ENCODE measurements at places on chromosomes 4 and X. TPM values are rescaled to one million over a fixed set of nuclear protein-coding genes. Genes with fewer than 3 reads are reported as not detected.

IL1RAPL1 gene
- total RNA-seq = 0.08 TPM

PRRG1 gene
- total RNA-seq = 1.2 TPM

BTK gene
- 2.9 TPM for total RNA-seq

SLC16A2 gene
- 24.1 TPM for total RNA-seq

OTC gene
- total RNA-seq = 46.3 TPM

NXF2 gene
- not detected for total RNA-seq

USP17L22 gene
- not detected for total RNA-seq

C4orf50 gene
- not detected for total RNA-seq

AWAT2 gene
- total RNA-seq = not detected

SATL1 gene
- total RNA-seq = 0.05 TPM

GRCh38 chrX:39201305-39201990 lies 400.2 kb downstream of the MID1IP1 start:
- H3K27me3 ChIP-seq = no peaks in the 10 kb centered on the region
- no peak for DNase-seq
- H3K27ac ChIP-seq = no peak overlapping the region

DNA sequence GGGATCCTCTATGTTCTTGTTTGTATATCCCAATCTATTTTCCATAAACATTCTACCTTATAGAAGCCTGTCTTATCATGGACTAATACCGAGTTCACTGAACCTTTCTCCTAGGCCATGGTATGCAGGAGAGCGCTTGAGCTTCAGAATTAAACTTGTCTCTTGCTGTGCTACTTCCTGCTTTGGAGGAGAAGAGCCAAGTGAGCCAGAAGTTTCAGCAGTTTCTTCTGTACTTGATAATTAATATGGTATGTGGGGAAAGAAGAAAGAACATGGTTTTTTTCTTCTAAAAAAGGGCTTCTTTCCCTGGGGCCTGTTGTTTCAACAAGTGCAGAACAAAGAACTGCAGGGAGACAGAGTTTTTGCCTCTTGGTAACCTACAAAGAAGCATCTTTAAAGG lies 172.8 kb downstream of the ATG4A start:
- H3K27me3 ChIP-seq = no peaks in the 10 kb centered on the region
- no peak overlapping the region for H3K4me3 ChIP-seq
- no peaks in the 10 kb centered on the region for H3K36me3 ChIP-seq
- H3K27ac ChIP-seq = no peak overlapping the region
- no peak for DNase-seq
- H3K4me1 ChIP-seq = no peaks in the 10 kb centered on the region

GRCh38 chr4:119939071-119939995 lies 127.3 kb downstream of the MAD2L1 start:
- H3K4me1 ChIP-seq = no peaks in the 10 kb centered on the region
- no peak overlapping the region for H3K27ac ChIP-seq
- no peaks in the 10 kb centered on the region for H3K27me3 ChIP-seq
- no peak overlapping the region for H3K4me3 ChIP-seq
- DNase-seq = no peak

GRCh38 chr4:67161311-67161710 lies 384.0 kb downstream of the CENPC start:
- H3K4me3 ChIP-seq = no peak overlapping the region
- no peaks in the 10 kb centered on the region for H3K36me3 ChIP-seq
- DNase-seq = no peak
- H3K27ac ChIP-seq = no peak overlapping the region
- no peaks in the 10 kb centered on the region for H3K4me1 ChIP-seq

DNA sequence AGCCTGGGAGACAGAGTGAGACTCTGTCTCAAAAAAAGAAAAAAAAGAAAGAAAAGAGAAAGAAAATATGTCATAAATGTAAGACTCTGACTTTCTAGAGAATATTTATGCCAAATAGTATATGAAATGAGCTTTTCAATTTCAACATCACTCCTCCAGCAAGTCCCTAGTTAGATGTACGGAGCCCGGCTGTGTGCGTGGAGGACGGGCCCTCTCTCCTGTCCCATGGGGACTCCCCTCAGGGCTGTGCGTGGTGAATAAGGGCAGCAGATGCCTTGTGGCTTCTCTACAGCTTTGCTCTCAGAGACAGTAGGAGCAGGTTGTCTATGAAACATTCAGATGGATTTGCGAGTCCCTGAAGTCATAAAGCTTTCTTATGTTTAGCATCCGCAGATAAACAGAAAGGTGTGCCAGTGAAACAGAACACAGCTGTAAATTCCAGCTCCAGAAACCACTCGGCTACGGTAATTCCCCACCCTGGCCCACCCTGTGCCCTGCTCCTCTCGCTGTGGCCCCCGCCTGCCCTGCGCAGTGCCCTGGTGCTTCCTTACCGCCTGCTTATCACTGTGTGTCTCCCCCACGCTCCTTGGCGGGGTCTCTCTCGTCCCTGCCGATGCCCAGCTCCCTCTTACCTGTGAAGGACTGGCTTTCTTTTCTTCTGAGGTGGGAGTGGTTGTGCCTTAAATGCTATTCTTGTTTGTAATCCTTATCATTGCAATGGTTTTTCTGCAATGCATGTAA lies 13.9 kb upstream of the HGFAC start:
- no peak for DNase-seq
- no peak overlapping the region for H3K4me3 ChIP-seq
- H3K27me3 ChIP-seq = no peaks in the 10 kb centered on the region
- peaks cover 9% of the 10 kb centered on the region for H3K4me1 ChIP-seq
- peaks cover 7% of the 10 kb centered on the region for H3K36me3 ChIP-seq

- no peaks in the 10 kb centered on the region for H3K27me3 ChIP-seq
- no peaks in the 10 kb centered on the region for H3K4me1 ChIP-seq
- peak overlapping the region; percentile 27 for H3K4me3 ChIP-seq
- no peaks in the 10 kb centered on the region for H3K36me3 ChIP-seq
Observed at GRCh38 chr4:112817933-112818593, 181.1 kb downstream of the LARP7 start.

GRCh38 chr4:136823020-136823419 lies 709.3 kb downstream of the PCDH18 start:
- no peaks in the 10 kb centered on the region for H3K27me3 ChIP-seq
- no peak for DNase-seq

GRCh38 chrX:149283853-149284252 lies 221.3 kb downstream of the IDS start:
- H3K27ac ChIP-seq = no peak overlapping the region
- no peaks in the 10 kb centered on the region for H3K27me3 ChIP-seq
- no peak overlapping the region for H3K4me3 ChIP-seq
- no peaks in the 10 kb centered on the region for H3K4me1 ChIP-seq

GRCh38 chr4:189974056-189974455 lies 33.4 kb downstream of the FRG1 start:
- no peak for DNase-seq
- no peaks in the 10 kb centered on the region for H3K36me3 ChIP-seq
- H3K4me3 ChIP-seq = no peak overlapping the region
- no peaks in the 10 kb centered on the region for H3K27me3 ChIP-seq
- no peaks in the 10 kb centered on the region for H3K4me1 ChIP-seq

DNA sequence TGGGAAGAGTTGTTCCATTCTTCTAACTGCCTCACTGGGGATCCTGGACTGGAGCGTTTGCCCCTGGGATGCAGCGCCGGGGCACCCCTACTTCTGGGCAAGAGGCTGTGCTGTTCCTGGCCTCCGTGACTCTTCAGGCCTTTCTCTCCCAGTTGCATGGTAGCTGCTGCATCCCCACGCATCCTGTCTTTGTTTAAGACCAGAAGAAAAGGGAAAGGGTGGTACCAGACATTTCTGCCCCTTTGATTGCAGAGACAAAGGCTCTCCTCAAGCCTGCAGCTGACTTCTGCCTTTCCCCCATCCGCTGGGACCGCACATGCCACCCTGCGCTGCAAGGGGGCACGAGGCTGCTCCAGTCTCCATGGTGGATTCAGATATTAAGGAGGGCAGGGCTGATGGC lies 70.4 kb downstream of the SHROOM2 start:
- H3K4me1 ChIP-seq = no peaks in the 10 kb centered on the region
- H3K36me3 ChIP-seq = no peaks in the 10 kb centered on the region
- H3K27ac ChIP-seq = no peak overlapping the region
- H3K27me3 ChIP-seq = no peaks in the 10 kb centered on the region
- no peak overlapping the region for H3K4me3 ChIP-seq
- DNase-seq = no peak

DNA sequence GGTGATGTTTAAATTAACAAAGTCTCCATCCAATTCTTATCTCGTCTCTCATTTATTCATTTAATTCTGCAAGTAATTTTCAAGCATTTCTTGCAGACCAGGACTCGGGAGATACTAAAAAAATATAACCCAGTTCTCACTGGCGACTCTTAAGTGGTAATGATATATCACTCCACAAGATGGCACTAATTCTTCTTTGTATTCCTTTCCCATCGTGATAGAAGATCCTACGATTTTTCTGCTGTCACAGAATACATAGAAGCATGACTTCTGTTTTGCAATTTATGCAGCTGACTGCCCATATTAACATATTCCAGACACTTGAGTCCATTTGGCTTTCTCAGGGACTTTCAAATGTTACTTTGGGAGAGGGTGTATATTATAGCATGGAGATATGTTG lies 64.0 kb upstream of the FGF13 start:
- no peak overlapping the region for H3K4me3 ChIP-seq
- DNase-seq = no peak
- H3K27ac ChIP-seq = no peak overlapping the region
- H3K36me3 ChIP-seq = no peaks in the 10 kb centered on the region
- H3K4me1 ChIP-seq = no peaks in the 10 kb centered on the region
